ENCODE measurements at places on chromosomes 16 and 17. TPM values are rescaled to one million over a fixed set of nuclear protein-coding genes. Genes with fewer than 3 reads are reported as not detected.

Gene AOC3
- 0.32 TPM for total RNA-seq

Gene CACNG3
- not detected for total RNA-seq

Gene EPX
- not detected for total RNA-seq

Gene TVP23C
- 45.4 TPM for total RNA-seq

Gene PSMD12
- 19.6 TPM for total RNA-seq

Gene NOG
- total RNA-seq = 0.64 TPM

Gene MYL11
- total RNA-seq = not detected

Gene CARD14
- total RNA-seq = not detected

DNA sequence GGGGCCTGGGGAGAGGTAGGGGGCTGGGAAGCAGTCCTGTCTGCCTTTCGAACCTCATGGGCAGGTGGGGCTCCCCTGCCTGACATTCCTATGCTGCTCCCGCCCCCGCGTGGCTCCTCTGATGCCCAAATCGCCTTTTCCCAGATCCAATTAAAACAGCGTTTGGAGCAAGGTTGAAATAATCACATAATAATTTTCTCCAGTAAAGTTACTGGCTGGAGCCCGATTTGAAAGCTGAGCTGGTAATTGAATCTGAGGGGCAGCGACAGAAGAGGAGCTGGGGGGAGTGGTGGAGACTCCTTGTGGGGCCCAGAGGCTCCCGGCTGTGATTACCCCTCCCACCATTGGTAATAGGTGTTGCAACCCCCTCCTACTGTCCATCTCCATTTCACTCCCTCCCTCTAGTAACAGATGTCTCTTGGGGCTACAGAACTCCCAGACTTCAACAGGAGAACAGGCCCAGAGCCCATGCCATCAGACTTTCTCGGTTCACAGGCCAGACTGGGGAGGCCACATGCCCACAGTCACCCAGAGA lies 38.9 kb upstream of the C1QL1 start:
- DNase-seq = no peak

- DNase-seq = peak; percentile 92
Measured at GRCh38 chr17:66348584-66349165, 46.3 kb downstream of the PRKCA start.

GRCh38 chr17:40551879-40552768 lies 13.1 kb downstream of the CCR7 start:
- DNase-seq = peak; percentile 96

DNA sequence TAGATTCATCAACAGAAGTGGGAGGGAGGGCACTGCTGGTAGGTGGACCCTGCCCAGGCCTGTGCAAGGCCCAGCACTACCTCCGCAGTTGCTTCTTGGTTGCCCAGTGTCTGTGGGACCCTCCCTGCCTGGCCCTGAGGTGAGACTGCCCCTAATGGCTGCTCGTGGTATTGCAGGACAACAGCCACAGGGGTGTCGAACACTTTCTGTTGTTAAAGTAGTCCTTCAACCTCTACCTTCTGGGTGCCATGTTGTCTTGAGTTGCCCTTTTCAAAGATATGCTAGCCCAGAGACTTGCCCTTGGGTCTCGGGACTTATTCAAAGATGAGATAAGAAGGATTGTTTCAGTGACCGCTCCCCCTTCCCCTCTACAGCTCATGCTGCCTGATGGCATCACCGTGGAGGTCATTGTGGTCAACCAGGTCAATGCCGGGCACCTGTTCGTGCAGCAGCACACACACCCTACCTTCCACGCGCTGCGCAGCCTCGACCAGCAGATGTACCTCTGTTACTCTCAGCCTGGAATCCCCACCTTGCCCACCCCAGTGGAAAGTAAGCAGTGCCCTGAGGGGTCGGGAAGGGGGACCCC lies 29.1 kb downstream of the AKAP1 start:
- DNase-seq = no peak

DNA sequence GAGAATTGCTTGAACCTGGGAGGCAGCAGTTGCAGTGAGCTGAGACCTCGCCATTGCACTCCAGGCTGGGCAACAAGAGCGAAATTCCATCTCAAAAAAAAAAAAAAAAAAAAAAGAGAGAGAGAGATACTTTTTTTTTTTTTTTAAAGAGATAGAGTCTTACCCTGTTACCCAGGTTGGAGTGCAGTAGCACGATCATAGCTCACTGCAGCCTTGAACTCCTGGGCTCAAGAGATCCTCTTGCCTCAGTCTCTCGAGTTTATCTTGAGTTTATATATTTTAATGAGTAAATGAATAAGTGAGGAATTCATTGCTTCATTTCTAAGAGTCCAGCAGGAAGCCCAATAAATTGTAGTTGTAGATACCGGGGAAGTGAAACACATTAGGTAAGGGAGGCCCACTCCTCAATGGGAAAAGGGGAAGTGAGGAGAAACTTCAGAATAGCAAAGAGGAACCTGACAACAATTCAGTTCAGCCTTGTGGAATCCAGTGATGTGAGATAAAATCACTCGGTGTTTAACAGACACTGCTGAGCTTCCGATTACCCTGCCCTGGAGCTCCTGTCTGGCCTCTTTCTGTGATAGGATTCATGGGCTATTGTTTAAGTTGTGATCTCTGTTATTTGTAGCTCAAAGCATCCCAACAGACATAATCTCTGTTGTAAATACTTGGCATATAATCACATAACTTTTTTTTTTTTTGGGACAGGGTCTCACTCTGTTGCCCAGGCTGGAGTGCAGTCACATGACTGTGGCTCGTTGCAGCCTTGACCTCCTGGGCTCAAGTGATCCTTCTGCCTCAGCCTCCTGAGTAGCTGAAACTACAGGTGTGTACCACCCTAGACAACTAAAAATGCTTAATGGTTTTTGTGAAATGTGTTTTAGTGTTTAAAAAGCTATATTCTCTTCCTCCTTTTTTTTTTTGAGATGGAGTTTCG lies 15.8 kb upstream of the ITGAM start:
- no peak for DNase-seq

GRCh38 chr17:61402978-61403800 lies 3.5 kb downstream of the TBX2 start:
- peak; percentile 63 for DNase-seq

GRCh38 chr16:31080035-31080629 lies 5.9 kb downstream of the ZNF646 start:
- DNase-seq = no peak

GRCh38 chr16:31271621-31272190 lies 11.9 kb downstream of the ITGAM start:
- DNase-seq = no peak

GRCh38 chr17:1482680-1483079 lies 9.8 kb downstream of the MYO1C start:
- no peak for DNase-seq

GRCh38 chr17:229709-230394 lies 48.4 kb upstream of the DOC2B start:
- no peak for DNase-seq

- no peak for DNase-seq
Measured at GRCh38 chr16:68377667-68378393, 67.0 kb downstream of the PRMT7 start.

DNA sequence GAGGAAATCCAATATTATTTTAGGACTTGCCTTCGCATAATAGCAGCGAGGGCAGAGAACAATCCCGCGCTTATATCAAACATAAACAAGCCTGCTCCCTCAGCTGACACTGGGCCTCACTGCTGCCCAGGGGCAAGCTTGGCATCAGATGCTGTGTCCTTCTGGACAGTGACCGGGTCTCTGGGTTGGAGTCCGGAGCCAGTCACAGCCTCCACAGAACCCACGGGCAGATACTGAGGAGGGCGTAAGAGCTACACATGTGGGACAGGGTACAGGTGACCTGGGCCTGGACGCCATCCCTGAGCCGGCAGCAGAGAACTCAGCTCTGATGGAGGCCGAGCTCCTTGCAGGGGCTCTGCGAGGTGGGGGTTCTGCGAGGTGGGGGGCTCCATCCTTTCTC lies 14.7 kb upstream of the ZNF469 start:
- DNase-seq = no peak

- DNase-seq = no peak
Measured at GRCh38 chr16:54931120-54932014, 702 bp downstream of the IRX5 start.

DNA sequence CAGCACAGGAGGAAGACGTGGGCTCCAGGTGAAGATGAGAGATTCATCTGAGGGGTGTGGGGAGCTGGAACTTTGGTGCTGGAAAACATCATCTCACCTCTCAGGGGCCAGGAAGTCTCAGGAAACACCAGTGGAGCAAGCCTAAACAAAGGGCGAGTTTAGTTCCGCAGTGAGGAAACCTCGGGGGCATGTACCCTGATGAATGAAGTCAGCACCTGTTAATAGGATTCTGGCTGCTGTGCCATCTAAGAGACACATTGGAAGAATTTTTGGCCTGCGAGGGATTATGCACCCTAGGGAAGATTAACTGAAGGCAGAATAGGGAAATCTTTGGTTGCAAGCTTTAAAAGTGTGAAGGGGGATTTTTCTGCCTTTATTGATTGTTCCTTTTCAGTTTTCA lies 94.7 kb upstream of the CACNG5 start:
- DNase-seq = no peak

DNA sequence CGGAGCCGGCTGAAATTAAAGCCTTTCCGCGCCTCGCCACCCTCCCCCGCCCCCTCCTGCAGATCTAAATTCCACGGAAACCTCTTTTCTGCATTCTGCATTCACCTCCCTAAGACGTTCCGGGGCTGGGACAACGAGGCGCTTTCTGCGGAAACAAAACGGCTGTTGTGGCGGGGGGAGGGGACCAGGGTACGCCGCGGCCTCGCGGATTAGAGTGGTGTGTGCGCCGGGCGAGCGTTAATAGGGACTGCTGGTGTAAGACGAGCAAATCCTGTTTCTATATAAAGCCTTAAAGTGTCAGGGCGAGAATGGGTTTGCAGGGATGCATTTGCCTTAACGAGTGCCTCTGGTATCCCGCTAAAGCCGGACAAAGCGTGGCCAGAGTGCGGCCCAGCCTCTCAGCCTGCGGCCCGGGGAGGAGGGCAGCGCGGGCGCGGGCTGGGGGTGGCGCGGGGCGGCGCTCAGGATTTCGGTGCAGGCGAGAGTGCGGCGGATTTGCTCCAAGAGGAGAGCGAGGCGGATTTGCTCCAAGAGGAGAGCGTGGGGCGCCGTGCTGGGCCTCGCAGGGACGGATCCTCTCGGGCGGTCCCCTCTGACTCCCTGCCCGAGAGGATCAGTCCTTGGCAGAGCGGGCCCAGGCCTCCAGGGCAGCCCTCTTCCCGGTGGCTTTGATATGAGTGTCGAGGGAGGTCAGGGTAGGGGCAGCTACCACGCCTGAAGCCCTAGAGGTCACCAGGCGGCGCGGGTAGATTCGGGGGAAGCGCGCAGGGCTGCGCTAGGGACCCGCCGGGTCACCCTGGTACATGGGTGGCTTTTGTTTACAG lies 5.1 kb downstream of the BAHCC1 start:
- peak; percentile 76 for DNase-seq
